ENCODE measurements at places on chromosomes 7 and 10. TPM values are rescaled to one million over a fixed set of nuclear protein-coding genes. Genes with fewer than 3 reads are reported as not detected.

Gene ARHGAP21
- 27.4 TPM for total RNA-seq

Gene PPP1R17
- total RNA-seq, result not detected

Gene PLAC9
- not detected for total RNA-seq

Gene ADRA2A
- total RNA-seq, result not detected

Gene ETV1
- 0.05 TPM for total RNA-seq

Gene AQP1
- 0.12 TPM for total RNA-seq

Gene SPDYE11
- total RNA-seq, result not detected

Gene TSC22D4
- total RNA-seq, result 113 TPM

Gene ATRNL1
- total RNA-seq, result 0.12 TPM

Gene SPDYE17
- total RNA-seq, result not detected

Gene GAD2
- total RNA-seq, result not detected
